ENCODE measurements at places on chromosomes 1 and 21.
A peak's percentile ranks its signal among the peaks of the same experiment; 100 is the strongest.

DNA sequence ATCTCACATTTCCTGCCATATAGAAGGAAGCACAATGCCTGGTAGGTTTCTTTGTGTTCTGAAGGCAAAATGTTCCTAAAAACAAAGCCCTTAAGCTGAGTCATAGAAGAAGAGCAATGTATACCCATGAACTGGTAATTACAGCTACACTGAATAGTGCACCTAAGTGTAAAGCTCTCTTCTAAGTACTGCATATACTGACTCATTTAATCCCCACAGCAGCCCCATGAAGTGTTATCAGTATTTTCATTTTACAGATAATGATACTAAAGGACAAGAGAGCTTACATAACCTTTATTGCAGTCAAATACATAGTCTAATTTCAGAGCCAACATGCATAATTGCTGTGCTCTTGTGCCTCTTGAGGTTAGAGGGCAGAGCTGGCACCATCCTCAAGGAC is 239.9 kb downstream of the DPYD start:
- DNase-seq, result no peak

- DNase-seq, result no peak
Measured at GRCh38 chr1:206521127-206521526, 13.8 kb downstream of the RASSF5 start.

- no peak for DNase-seq
Measured at GRCh38 chr1:99623554-99623953, 22.4 kb upstream of the PALMD start.

GRCh38 chr1:227748496-227749182 is 13.4 kb downstream of the SNAP47 start:
- no peak for DNase-seq

DNA sequence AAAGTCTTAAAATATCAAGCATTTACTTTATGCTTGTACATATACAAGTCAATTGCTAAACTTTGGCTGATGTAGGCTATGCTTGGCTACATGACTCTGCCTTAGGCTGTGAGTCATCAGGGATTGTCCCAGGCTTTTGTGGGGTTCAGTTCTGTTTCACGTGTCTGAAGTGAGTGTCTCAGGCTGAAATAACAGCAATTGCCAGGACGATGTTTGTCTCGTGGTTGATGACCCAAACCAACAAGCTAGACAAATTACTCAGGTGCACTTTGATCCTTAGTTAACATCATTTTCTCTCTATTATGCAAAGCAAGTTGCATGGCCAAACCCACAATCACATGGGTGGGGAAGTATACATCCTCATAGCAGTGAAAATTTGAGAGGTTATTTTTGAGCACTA is 410.1 kb downstream of the BRINP3 start:
- no peak for DNase-seq

- no peak for DNase-seq
Measured at GRCh38 chr1:225667362-225667761, 14.4 kb upstream of the ENAH start.

GRCh38 chr1:227894831-227895451 is 52.8 kb downstream of the WNT9A start:
- DNase-seq, result no peak

DNA sequence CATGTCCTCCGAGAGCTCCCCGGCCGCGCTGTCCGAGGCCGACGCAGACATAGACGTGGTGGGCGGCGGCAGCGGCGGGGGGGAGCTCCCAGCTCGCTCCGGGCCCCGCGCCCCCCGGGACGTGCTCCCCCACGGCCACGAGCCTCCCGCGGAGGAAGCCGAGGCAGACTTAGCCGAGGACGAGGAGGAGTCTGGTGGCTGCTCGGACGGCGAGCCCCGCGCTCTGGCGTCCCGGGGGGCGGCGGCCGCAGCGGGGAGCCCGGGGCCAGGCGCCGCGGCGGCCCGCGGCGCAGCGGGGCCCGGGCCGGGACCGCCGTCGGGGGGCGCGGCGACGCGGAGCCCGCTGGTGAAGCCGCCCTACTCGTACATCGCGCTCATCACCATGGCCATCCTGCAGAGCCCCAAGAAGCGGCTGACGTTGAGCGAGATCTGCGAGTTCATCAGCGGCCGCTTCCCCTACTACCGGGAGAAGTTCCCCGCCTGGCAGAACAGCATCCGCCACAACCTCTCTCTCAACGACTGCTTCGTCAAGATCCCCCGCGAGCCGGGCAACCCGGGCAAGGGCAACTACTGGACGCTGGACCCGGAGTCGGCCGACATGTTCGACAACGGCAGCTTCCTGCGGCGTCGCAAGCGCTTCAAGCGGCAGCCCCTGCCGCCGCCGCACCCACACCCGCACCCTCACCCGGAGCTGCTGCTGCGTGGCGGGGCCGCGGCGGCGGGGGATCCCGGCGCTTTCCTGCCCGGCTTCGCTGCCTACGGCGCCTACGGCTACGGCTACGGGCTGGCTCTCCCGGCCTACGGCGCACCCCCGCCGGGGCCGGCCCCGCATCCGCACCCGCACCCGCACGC is 547 bp downstream of the FOXD2 start:
- DNase-seq, result no peak

GRCh38 chr1:23103001-23103889 is 65.4 kb downstream of the LUZP1 start:
- DNase-seq, result peak; percentile 19

DNA sequence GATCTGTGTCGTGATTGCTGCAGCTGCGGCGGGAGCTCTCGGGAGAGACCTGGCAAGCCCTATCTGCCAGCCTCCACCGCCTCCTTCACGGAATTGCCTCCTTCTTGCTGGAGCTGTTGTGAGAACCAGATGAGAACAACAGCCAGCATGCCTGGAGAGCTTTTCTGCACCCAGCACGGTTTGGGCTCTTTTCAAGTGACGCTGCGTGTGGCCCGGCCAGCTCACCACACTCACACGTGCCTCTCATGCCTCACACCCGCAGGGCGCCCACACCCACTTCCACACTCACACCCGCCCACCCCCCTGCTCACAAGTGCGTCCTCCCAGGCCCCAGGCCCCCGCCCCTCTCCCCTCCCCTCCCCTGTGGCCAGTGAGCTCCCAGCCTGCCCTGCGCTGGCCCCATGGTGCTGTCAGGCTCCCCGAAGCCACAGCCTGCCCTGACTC is 135.7 kb upstream of the RUNX3 start:
- DNase-seq, result peak; percentile 51

GRCh38 chr1:173601588-173601987 is 1.3 kb downstream of the SLC9C2 start:
- DNase-seq, result no peak

GRCh38 chr21:40688106-40688864 is 158.7 kb downstream of the DSCAM start:
- no peak for DNase-seq

GRCh38 chr1:87922885-87923284 is 594.2 kb downstream of the LMO4 start:
- no peak for DNase-seq

DNA sequence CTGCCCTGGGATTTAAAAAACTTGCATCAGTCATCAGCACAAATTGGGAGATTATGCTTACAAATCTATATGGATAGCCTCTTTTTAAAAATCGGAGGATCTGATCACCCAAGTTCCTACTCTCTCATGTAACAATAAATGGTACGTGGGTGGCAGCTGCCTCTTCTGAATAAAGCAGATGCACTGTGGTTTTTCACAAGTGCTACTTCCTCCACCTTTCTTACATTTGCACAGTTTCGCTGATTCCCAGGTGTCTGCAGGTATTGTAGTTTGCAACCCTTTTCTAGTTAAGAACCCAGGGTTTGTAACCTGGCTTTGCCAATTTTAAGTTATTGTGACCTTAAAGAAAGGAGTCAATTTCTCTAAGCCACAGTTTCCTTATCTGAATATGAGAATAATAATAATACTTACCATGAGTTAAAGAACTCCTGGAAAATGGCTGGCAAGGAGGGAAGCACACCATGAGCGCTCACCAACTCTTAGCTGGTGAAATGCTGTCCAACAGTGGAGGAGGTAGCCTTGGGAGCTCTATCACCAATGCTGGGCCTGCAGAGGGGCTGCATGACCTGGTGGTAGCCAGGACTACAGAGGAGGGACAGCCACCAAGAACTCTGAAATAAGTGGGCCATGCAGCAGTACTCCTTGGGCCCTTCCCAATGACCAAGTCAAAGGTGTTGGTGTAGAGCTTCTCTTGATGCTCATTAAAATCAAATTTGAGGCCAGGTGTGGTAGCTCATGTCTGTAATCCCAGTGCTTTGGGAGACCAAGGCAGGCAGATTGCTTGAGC is 30.2 kb upstream of the KCNA2 start:
- no peak for DNase-seq

DNA sequence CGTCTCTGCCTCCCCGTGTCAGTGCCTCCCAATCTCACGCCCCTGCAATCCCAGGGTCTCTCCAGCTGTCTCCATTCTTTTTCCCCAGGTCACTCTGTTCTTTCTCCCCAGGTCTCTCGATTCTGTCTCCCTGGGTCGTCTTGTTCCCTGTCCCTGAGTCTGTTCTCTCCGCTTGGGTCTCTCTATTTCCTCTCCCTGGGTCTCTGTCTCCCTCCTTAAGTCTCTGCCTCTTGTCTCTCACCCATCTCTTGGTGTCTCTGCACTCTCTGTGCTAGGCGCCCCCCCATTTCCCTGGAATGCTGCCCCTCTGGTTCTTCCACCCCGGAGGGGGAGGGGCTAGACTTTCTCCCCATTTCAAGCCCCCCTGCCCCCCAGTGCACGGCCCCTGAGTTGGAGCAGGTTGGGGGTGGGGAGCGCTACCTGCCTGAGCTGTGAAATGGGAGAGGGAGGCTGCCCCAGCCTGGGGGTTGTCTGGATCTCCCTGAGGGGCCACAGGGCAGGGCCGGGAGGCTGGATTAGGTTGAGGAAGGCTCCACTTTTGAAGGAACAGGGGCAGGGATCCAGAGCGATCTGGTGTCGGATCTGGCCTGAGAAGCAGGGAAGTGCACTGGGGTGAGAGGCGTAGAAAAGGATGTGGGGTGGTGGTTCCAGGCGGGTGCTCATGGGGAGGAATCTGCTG is 1.4 kb downstream of the PTPRF start:
- DNase-seq, result no peak

- no peak for DNase-seq
Measured at GRCh38 chr1:29711582-29712283, 475.4 kb downstream of the PTPRU start.

- no peak for DNase-seq
Measured at GRCh38 chr1:213264531-213264930, 213.5 kb downstream of the RPS6KC1 start.

DNA sequence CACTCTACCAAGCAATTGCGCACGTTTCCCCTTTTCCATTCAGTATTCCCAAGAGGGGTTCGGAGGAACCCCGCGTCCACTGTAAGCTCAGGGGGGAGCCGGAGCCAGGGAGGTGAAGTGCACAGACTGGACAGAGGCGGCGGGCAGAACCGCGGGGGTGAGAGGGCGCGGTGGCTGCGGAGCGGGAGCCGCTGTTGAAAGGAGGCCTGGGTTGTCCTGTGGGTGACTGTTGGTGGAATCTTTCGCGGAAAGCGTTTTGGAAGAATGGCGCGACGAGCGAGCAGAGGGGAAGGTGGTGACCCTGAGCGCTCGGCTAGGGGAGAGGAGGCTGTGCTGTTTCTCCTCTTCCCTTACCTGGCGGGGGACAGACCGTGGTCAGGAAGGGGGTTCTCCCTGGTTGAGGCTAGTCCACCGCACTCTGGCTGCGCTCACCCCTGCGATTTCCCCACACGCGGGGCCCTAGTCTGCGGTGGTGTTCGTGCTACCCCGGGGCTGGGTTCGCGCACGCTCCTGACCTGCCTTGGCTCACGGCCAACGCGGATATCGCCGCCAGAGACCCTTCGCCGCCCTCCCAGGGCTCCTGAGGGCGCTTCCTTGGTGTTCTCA is 92.8 kb downstream of the PRKAB2 start:
- DNase-seq, result no peak

DNA sequence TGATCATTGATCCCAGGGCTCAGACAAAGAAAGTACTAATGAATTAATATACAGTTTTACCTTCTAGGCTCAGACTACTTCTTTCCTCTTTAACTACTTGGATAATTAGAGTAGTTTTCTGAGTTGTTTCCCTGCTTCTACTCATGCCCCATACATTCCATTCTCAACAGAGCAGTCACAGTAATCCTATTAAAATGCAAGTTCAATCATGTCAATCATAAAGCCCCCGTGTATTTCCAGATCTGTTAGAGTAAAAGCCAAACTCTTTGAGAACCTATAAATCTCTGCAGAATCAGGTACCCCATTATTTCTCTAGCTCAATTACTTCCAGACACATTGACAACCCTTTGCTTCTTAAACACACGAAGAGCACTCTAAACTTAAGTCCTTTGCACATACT is 242.1 kb upstream of the PRMT6 start:
- no peak for DNase-seq

- no peak for DNase-seq
Measured at GRCh38 chr1:211948377-211948776, 87.0 kb downstream of the INTS7 start.

GRCh38 chr1:110293601-110294104 is 45.5 kb upstream of the RBM15 start:
- DNase-seq, result no peak

- DNase-seq, result no peak
Measured at GRCh38 chr1:150997949-150998348, 8.8 kb downstream of the MINDY1 start.

GRCh38 chr1:222068937-222069336 is 327.0 kb upstream of the DUSP10 start:
- no peak for DNase-seq

GRCh38 chr1:175075572-175076568 is 8.2 kb downstream of the TNN start:
- no peak for DNase-seq

- no peak for DNase-seq
Measured at GRCh38 chr1:176877557-176877956, 287.0 kb downstream of the ASTN1 start.

DNA sequence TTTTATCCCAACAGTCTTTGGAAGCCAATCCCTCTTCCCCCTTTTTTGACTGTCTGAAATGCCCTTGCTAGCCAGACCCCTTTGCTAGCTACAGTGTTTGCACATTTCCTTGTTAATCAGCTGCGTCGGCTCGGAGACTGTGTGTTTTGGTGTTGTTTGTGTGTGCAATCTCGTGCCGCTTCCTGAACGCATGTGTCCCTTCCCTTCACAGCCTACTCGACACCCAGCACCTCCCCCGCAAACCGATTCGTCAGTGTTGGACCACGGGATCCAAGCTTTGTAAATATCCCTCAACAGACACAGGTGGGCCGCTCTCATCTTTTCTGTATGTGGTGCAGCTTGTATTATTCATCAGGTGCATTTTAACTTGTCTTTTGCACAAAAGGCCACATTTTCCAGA is 298.7 kb downstream of the TM2D1 start:
- DNase-seq, result no peak

GRCh38 chr1:56081173-56081572 is 498.2 kb downstream of the PLPP3 start:
- no peak for DNase-seq

DNA sequence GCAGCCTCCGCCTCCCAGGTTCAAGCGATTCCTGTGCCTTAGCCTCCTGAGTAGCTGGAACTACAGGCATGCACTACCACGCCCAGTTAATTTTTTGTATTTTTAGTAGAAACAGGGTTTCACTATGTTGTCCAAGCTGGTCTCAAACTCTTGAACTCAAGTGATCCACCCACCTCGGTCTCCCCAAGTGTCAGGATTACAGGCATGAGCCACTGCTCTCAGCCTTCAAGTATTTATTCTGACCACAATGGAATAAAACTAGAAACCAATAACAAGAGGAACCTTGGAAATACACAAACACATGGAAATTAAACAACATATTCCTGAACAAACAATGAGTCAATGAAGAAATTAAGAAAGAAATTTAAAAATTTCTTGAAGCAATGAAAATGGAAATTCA is 32.7 kb upstream of the DR1 start:
- DNase-seq, result no peak
